ENCODE measurements at places on chromosomes 13 and 19.

DNA sequence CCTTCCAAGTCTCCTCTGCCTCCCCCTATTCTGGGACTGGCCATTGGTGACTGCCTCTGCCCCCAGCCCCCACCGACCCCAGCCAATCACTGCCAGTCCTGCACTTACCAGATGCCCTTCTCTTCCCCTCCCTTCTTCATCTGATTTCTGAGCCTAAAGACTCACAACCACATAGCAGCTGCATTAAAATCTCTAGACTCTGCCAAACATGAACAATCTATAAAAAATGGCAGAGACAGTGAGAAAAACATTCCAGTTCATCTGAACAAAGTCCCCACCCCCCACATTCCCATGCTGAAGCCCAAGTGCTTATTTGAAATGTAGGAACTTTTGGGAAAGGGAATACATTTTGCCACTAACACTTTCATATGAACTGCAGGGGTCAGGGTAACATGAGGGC is 60.8 kb downstream of the KCTD12 start:
- DNase-seq, result no peak

- DNase-seq, result no peak
Measured at GRCh38 chr13:62057286-62057685, 641.6 kb upstream of the PCDH20 start.

GRCh38 chr19:38015761-38016160 is 108.8 kb downstream of the SIPA1L3 start:
- no peak for DNase-seq

DNA sequence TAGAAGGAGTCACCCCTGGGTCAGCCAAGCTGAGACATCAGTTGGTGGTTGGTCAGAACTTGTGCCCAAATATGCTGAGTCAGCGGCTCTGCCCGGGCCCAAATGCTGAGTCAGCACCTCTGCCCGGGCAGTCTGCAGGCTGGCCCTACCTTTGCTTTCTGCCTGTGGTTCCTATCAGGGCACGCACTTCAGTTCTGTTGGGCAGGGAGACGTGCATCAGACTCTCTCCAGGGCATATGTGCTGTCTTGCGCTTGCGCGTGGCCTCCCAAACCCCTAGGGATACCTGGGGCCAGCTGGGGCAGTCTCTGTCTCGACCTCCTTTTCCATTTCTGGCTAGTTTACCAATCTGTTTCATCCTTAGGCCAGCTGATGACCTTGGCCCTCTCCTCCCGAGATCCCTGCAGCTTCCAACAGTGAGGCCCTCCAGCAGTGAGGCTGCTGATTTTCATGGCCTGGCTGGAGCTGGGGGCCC is 24.4 kb upstream of the LDLR start:
- no peak for DNase-seq

- peak; percentile 80 for DNase-seq
Measured at GRCh38 chr19:10289167-10289835, 451 bp upstream of the ICAM5 start.

DNA sequence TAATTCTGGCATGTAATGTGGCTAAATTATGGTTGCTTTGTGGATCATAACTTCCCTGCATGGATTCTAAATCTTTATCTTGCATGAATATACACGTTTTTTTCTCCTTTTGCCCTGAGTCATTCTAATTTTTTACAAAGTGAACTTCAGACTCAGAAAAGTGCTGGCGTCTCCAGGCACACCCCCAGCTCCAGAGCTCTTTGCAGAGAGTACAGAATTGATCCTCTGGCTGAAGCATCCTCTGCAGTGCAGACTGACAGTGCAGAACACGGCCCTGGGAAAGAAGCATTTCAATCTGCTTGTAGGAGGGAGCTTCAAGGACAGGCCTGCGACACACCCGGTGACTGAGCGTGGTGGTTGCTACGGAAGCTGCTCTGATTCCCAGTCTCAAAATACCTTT is 228.1 kb downstream of the FGF9 start:
- DNase-seq, result no peak

DNA sequence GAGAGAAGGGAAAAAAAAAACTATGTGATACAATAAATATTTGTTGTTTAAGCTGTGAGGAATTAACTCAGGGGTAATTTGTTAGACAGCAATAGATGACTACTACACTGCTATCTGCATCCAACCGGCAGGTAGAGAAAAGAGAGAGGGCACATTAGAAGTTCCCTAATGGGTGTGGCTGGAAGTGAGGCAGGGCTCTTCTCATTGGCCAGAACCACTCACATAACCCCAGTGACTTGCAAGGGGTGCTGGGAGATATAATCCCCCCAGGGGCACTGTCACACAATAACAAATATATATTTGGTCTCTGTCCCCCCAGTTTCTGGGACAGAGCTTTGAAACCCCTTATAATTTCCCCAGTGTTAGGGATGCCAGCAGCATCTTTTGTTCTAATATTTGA is 24.3 kb downstream of the FGF21 start:
- no peak for DNase-seq

- no peak for DNase-seq
Measured at GRCh38 chr19:11446652-11447301, 11.3 kb downstream of the PRKCSH start.

DNA sequence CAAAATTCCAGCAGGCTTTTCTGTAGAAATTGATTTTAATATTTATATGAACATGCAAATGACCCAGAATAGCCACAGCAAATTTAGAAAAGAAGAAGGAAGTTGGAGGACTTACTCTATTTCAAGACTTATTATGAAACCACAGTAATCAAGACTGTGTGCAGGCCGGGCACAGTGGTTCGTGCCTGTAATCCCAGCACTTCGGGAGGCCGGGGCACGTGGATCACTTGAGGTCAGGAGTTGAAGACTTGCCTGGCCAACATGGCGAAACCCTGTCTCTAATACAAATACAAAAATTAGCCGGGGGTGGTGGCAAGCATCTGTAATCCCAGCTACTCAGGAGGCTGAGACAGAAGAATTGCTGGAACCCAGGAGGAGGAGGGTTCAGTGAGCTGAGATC is 6.0 kb upstream of the FFAR2 start:
- DNase-seq, result no peak

- DNase-seq, result no peak
Measured at GRCh38 chr13:80010286-80010831, 330.6 kb downstream of the SPRY2 start.

DNA sequence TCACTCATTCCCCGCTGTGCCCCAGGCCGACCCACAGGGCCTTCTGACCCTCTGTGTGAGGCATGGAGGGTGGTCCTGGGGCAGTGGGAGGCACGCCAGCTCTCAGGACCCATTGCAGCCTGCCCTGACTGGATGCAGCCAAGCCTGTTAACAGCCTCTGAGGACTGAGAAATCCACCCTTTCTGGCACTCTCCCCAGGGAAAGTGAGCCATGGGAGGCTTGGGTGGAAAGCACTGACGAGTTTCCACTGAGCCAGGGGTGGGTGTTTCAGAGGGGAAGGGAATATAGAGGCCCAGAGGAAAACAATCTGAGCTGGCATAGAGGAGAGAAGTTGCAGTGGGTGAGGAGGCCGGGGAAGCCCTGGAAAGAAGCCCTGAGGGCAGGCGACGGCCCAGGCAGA is 30.6 kb upstream of the SLC7A10 start:
- DNase-seq, result no peak

- DNase-seq, result no peak
Measured at GRCh38 chr13:113528813-113529180, 38.3 kb upstream of the DCUN1D2 start.

Data from HS-5 (cell line).